Stimulated activated naive CD8-positive, alpha-beta T cell treated with anti-CD3 and anti-CD28 coated beads, Interleukin-15, Interleukin-2, amounts not matched to agents 100 U/mL and 50 U/mL, for 24 hours (primary cell): ENCODE measurements at places on chromosomes 2 and 18.

GRCh38 chr18:35502052-35502451, 4.3 kb upstream of the INO80C start:
- no peak for DNase-seq

GRCh38 chr18:32280911-32281310, 91.1 kb downstream of the MEP1B start:
- DNase-seq: no peak

GRCh38 chr2:39990335-39990900, 211.4 kb upstream of the THUMPD2 start:
- no peak for DNase-seq

DNA sequence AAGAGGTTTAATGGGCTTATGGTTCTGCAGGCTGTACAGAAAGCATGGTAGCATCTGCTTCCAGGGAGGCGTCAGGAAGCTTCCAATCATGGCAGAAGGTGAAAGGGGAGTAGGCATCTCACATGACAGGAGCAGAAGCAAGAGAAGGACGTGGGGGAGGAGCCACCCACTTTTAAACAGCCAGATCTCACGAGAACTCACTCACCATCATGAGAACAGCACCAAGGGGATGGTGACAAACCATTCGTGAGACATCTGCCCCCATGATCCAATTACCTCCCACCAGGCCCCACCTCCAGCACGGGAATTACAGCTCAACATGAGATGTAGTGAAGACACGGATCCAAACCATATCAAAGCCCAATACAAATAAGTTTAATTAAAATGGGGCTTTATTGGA, 113.8 kb downstream of the ATL2 start:
- no peak for DNase-seq

DNA sequence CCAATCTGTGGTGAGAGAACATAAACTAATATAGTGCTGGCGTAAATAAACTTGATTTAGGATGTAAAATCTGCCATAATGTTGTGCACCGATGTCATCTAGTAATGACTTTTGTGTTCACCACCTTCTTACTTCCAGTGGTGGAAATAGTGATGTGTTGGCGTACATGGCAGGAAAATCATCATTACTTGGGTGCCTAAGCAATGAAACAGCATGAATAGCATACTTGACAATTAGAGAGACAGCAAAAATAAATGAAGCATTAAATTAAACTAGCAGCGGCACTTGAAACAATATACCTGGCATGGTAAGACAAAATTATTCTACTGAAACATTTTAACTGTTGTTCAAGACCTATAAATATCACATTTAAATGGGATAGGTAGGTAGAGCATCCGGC, 73.2 kb upstream of the DSC1 start:
- no peak for DNase-seq

DNA sequence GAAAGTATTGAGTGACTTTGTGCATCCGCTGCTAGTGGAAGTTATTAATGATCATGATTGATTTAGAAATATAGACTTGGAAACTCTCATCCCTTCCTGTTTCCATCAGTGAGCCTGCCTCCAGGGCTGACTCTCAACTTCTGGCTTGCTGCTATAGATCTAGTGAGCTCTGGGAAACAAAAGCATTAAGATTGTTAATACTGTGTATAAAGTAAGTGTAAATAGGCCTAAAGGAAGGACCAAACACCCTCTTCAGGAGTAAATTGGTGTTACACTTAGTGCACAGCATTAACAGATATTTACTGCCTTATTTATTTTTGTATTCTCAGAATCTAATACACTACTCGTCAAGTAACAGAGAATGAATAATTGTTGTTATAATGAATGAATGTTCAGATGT, 285.6 kb downstream of the THSD7B start:
- no peak for DNase-seq

- DNase-seq: no peak
These were observed 260.0 kb upstream of the NRXN1 start for GRCh38 chr2:51291762-51292551.

DNA sequence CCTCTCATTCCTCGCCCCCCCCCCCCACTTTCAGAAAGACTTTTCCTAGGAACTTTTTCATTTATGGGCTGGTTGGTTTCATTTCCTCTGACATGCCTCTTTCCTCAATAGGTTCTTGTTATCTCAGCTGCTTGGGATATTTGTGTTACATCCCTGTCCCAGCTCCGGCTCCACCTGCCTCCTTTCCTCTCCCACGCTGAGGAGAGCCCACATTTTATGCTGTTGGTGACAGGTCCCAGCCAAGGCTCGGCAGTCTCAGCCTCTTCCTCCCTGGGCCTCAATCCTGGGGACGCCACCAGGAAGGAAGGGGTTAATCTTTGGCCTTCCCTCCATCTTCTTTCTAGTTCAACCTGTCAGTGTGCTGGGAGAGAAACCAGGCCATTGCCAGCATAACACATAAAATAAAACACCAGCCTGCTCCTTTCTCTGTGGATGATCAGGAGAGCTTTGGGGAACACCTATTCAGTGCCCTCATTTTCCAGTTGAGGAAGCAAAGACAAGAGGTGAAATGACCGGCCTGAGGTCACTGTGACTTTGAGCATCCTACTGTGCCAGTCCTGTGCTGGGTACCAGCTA, 216.9 kb upstream of the TNP1 start:
- DNase-seq: no peak

- peak; percentile 75 for DNase-seq
These were observed at the start of gene CTIF for GRCh38 chr18:48538531-48539405. CTIF (plus strand) TSS chr18:48539031; CDS start chr18:48619566, 80,535 bp downstream.

GRCh38 chr2:230557065-230557464, 141.1 kb downstream of the SP100 start:
- DNase-seq: no peak

- DNase-seq: no peak
These were observed 223.3 kb upstream of the STON1 start for GRCh38 chr2:48306409-48307284.

GRCh38 chr18:941331-941730, 36.7 kb downstream of the ADCYAP1 start:
- no peak for DNase-seq

GRCh38 chr2:110770404-110770958, 38.1 kb downstream of the ACOXL start:
- DNase-seq: no peak

DNA sequence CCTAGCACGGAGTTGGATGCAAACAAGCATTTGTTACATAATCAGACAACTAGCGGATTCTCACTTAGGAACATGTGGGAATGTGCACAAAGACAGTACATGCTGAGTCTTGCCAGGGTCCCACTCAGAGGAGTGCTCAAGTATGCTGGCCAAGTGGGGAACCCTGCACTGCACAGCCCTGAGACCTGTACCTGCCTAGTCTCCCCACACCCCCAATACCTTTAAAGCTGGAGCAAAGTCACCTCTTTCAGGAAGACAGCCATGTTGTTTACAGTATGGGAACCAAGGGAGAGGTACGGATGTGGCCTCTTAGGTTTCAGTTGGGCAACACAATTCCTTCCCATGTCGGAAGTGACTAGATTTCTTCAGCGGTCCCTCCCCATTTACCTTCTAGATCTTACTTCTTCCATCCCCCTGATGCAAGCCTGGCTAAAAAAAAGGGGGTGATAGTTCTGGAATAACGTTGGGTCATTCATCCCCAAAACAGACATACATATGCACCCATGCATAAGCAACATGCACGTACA, 10.7 kb downstream of the CXCR1 start:
- DNase-seq: no peak

DNA sequence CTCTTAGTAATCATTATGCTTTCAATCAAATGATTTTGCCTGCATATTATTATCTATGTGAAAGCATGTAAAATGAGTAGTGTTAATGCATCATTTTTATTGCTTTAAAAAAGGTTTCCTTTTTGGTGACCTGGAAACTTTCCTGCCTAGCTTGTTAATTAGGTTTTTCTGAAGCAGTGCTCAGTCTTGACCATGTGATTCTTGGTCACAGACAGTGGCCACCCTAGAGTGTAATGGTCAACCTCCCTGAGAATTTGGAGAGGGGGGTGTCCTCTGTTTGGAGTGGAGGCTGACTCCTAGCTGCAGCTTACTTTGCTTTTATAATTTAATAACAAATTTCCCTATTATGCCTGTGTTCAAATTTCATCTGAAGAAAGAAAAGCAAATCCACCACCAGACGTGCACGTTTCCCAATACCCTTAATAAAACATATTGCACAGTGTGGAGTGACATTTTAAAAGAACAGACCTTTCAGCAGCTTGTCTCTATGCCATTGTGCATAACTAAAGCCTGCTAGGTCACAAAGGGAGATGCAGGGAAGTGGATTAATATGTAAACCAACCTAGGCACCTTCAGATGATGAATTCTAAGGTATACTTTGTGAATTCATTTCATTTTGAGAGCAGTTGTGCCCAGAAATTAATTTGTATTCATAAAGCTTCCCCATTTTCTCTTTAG, 130.6 kb downstream of the RPRM start:
- no peak for DNase-seq

DNA sequence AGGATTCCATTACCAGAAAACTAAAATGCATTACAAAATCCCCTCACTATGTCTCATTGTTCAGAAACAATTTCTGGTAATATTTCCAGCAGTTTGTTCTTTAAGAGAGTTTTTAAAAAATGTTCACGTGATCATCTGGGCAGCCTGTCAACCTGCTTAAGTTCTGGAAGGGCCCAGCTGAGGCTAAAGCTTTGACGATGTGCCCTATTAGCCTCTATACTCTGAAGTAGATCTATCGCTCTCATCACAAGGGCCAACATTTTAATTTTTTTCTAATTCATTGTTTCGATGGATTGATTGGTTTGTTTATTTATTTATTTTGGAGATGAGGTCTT, 205.8 kb downstream of the PRKCE start:
- DNase-seq: no peak

DNA sequence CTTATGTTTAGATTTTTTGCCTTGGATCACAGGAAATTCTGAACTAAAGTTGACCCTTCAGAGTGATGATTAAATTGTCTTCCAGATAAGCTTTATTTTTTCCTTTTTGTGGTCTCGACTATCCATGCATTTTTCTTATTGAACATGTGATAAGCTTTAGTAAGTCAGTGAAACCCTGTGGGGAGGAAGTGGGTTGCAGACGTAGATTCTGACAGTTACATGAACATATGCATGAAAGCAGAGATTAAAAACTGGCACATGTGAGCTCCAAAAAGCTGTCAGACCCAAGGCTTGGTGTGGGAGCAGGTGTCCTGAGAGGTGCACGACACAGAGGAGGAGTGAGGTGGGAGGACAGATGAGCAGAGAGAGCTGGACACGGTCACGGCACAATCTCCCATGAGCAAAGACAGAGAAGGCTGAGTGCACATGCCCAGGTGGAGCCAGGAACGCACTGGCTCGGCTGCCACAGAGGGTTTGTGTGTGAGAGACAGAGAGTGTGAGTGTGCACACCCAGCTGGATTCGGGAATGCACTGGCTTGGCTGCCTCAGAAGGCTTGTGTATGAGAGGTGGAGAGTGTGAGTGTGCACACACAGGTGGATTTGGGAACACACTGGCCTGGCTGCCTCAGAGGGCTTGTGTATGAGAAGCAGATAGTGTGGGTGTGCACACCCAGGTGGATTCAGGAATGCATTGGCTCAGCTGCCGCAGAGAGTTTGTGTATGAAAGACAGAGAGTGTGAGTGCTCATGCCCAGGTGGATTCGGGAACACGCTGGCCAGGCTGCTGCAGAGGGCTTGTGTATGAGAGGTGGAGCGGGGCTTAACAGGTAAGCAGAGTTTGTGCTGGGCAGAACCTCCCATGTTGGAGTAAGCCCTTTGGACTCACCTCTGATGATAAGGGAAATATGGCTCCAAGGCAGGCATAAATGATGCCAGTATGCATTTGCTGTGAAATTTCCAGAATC, 849.1 kb upstream of the SALL3 start:
- no peak for DNase-seq
